ENCODE measurements at places on chromosomes 3 and 15.

DNA sequence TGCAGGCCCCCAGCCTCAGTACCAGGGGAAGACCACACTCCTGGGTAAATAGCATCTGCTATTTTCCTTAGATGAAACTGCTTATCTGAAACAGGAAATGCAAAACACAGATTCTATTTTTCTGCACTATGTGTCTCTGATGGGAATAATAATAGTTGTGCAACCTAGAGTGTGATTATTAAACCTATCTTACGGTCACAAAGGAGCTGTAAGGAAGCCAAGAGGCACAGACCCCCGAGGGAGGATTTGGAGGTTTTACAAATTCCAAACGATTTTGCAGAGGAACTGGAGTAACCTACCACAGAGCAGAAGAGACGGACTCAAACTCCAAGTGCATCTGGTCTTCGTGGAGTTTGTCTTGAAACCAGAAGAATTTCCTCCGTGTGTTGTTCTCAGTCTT lies 14.1 kb upstream of the APOD start:
- no peak for DNase-seq

- no peak for DNase-seq
Measured at GRCh38 chr3:179898024-179898423, 138.7 kb downstream of the PEX5L start.

- no peak for DNase-seq
Measured at GRCh38 chr3:131821191-131821762, 213.5 kb downstream of the CPNE4 start.

DNA sequence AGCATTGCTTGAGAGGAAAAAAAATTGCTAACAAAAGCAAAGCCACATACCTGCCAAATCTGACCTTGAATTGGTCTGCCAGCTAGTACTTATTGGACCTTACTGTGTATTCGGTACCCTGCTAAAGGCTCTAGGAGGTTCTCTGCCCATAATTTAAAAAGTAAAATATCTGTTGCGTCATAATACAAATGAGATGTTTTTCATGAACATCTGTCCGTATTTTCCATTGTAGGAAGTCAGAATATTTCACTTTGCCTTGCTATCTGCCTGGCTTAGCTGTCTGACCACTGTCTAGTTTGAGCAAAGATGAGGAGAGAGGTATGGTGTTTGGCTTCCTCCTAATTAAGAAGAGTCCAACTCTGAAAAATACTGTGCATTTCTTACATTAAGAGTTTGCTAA lies 10.8 kb upstream of the C3orf20 start:
- no peak for DNase-seq

- no peak for DNase-seq
Measured at GRCh38 chr3:3038201-3038991, 71.8 kb downstream of the IL5RA start.

DNA sequence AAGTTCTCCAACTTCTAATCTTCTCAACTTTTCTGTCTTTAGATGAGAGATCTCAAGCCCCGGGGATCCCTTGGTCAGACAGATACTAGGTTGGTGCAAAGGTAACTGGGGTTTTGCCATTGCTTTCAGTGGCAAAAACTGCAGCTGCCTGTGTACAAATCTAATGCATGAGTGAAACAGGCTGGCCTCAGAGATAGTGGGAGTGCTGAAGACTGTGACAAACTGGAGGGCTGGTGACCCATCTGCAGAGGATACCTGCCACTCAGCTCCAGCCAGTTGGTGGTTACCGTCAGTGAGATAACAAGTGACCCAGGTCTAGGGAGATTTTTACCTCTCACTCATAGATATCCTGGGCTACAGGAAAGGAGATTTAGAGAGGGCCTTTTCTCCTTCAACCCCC lies 85.7 kb downstream of the RYR3 start:
- no peak for DNase-seq

Data from NCI-H345 (cell line).